ENCODE measurements at places on chromosomes 12 and 14. TPM values are rescaled to one million over a fixed set of nuclear protein-coding genes. Genes with fewer than 3 reads are reported as not detected.
A peak's percentile ranks its signal among the peaks of the same experiment; 100 is the strongest.

FOXN4 gene
- polyA plus RNA-seq, result not detected

- DNase-seq, result no peak
Observed at GRCh38 chr12:12592930-12593329, 18.7 kb upstream of the CREBL2 start.

DNA sequence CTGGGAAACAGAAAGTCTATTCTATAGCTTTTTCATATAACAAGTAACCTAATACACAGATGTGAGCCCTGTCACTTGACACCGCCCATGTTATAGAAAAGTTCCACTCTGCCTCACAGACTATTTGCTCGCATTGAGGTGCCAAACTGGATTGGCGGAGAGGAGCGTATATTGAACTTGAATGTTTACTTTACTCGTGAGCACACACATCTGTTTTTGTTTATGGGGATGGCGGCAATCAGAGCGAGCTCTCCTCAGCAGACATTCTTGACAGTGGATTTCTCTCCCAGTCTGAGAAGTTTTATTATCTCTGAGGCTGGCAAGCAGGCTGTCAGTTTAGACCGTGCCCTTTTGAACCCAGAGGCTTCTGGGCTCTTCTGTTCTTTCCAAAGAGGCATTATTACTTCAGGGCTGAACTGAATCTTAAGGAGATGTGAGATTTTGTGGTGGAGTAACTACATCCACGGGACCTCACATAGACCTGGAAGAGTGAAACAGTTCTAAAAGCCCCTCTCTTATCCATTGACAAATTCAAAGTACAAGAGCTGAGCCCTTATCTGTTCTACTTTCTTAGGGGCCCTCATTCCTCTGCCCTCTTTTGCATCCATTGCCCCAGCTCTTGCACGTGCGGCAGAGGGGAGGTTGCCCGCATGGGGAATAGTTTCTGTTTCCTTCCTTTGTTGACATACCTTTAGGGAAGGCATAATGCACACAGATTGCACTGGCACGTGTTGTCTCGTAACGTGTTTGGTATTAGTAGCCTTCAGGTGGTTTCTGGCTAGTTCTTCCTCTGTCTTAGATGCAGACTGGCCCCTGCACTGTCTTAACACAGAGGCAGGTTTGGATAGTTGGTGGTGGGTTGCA, 68.2 kb downstream of the DRAM1 start:
- peak; percentile 27 for DNase-seq

DNA sequence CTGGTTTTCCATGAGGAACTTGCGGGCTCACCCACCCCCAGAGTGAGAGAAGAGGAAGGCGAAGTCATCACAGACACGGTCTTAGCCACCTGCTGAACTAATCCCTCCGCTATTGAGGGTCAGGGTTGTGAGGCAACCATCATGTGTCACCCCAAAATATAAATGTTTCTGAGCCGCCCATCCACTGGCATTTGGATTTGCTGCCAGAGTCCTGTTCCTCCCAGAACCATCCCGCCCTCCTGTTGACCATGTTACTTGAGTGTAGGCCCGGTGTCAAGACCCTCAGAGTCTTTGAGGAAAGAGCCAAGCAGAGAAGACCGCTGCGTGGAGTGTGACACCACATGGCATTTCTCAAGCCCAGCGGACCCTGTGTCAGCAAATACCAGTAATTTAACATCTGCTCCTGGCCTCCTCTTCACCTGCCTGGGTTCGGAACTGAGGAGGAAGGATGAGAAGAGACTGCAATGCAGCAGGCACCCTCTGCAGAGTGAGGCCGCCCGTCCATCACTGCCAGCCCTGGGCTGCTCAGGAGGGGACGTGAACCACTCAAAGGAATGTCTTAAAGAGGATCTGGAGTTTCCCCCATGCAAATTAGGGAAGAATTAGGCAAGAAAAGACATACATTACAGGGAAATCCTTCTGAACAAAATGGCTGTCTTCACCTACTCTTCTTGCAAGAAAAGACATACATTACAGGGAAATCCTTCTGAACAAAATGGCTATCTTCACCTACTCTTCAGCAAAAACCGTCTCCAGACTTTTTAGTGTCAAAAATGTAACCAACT, 100.4 kb downstream of the FBXL14 start:
- DNase-seq, result no peak

GRCh38 chr12:6524648-6525047, 9.7 kb upstream of the GAPDH start:
- no peak for DNase-seq

TUBA1A gene
- 2,457 TPM for polyA plus RNA-seq

MANSC4 gene
- polyA plus RNA-seq, result not detected

DNA sequence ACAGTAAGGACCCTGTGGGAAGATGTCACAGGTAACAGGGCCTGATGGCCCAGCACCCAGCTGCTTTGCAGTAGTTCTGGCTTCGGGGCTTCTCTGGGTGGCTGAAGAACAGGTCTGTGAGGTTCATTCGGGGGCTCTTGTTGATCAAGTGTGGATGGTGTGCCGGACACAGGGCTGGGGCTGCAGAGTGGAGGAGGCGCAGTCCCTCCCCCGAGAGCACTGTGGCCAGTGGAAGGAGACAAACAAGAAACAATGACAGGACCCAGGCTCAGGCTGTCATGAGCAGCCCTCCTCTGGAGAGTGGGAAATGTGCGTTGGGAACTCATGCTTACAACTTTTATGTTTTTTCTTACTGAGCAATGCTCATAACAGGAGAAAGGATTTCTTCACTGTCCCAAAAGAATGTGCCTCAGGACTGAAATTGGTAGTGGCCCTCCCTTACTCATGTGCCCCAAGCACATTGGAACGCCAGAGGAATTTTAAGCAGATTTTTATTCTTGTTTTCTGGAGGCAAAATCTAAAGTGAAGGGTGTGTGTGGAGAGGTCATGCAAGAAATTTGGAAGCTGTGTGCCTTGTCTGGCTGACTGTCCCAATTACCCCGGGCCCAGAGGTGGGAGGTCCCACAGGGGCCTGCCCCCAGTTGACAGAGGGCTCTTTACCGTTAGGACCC, 233.8 kb downstream of the CACNA1C start:
- DNase-seq, result no peak

TIMM9 gene
- 26.8 TPM for polyA plus RNA-seq

GRCh38 chr14:72888636-72889201, 5.2 kb downstream of the DPF3 start:
- DNase-seq, result no peak

DNA sequence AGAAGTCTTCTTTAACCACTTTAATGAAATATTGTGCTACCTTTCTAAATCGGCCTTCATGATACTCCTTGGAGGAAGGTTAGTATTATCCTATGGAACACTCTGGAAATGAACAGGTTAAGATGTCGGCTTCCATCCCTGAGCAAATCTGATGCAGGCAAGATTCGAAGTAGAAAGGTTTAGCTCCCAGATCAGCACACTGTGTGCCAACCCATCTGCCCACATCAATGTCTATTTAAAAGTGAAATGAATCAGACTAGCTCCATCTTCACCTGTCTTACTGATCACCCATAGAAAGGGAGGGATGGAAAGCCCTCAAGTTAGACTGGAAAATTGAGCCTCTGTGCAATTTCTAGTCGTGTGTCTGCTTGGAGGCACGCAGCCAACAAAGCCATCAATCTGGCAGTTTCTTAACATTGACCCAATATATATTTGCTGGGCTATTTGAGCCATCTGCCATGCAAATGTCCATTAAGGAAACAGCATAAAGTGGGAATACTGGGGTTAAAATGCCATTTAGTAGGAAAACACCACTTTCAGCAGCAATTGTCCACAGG, 506.1 kb downstream of the RMST start:
- no peak for DNase-seq

GPD1 gene
- polyA plus RNA-seq, result 0.04 TPM

DACT1 gene
- polyA plus RNA-seq, result 6.2 TPM

DNA sequence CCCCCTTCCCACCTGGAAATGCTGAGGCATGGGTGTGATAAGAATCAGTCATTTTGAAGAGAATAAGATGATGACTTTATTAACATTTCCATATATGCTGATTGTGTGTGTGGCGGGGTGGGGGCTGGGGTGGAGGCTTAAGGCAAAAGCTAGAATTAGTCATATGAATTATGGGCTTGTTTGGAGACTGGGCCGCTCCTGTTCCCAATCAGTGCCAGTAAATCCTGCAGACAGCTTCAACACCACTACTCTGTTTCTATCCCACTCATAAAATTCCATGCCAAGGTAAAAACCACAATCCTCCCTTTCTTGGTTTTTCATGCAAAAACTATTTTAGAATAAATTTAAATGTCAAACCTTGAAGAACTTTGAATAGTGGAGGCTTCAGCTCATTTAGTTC, 29.9 kb upstream of the SLC38A2 start:
- DNase-seq, result no peak

DNA sequence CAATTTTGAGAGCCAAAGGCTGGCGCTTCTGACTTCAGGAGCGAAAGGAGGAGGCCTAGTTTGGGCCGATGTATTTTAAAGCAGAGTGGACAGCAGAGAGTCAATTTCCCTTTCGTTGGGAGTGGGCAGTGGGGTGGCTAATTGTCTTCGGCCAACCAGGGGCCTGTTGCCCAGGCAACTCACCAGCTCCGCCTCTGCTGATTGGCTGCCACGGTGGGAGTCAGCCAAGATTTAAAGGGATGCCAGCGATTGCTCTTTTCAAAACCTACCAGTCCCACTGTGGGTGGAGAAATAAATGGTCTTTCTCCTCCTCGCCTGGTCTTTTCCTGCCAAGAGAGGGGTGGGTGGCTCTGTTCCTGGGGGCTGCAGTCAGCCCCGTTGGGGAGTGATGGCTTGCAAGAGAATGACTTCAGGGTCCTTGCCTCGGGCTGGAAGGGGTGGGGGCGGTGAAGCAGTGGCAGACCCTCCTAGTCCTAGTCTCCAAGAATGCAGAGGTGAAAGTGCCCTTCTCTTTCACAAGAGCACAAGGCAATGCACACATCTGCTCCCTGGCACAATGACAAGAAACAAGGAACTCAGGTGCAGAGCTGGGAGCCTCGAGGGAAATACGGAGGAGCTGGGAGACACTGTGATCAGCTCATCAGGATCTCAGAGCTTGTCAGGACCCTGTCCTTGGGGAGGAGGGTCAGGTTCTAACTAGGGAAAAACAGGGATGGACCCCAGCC, 37.7 kb downstream of the RASAL1 start:
- no peak for DNase-seq

PAH gene
- not detected for polyA plus RNA-seq

GRCh38 chr12:122403115-122403770, 19.2 kb downstream of the CLIP1 start:
- no peak for DNase-seq

FITM1 gene
- 0.07 TPM for polyA plus RNA-seq

GRCh38 chr14:105023144-105023543, 2.3 kb upstream of the CDCA4 start:
- no peak for DNase-seq

TAS2R30 gene
- 0.07 TPM for polyA plus RNA-seq

GRCh38 chr12:124919521-124920352, 5.3 kb upstream of the UBC start:
- no peak for DNase-seq

DNA sequence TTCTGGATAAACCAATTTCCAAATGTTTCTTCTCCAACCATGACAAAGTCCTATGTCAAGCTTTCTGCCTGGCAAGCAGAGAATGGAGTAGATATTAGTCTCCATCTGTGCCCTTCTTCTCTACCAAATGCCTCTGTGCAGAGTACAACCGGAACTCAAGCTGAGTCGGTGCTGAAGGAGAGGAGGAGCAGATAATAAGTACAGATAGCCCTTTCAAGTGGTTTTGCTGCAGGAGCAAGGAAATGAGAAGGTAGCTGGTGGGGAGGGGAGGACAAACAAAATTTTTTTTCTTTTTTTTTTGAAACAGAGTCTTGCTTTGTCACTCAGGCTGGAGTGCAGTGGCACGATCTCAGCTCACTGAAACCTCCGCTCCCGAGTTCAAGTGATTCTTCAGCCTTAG, 14.2 kb upstream of the HELB start:
- no peak for DNase-seq

TSHR gene
- not detected for polyA plus RNA-seq

DNA sequence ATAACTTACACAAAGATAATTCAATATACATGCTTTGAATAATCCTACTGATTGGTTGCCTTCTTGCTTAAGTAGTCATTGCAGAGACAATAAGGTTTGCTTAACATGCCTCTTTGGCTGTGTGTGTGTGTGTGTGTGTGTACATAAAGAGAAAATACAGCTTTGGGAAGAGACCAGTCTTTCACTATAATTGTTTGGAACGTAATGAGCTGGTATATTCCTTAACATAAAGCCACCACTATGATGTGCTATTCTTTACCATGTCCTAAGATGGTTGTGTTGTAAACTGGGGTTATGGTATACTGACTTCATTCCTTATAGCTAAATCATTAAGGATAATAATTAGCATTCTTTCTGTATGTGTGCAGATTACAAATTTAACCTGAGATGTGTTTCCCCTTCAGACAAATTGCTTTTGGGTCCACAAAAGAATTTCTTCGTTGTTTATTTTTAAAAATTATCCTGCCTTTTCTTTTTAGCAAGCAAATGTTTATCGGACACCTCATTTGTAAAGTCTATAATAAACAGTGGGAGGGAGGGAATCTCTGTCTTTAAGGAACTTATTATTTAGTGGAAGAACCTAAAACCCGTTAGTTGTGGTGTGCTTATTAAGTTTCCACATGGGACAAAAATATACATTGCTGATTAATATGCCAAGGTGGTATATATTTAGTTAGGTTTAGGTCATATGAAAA, 74.4 kb downstream of the TMX1 start:
- no peak for DNase-seq

GRCh38 chr14:20485900-20486299, 16.7 kb downstream of the PNP start:
- no peak for DNase-seq

GRCh38 chr14:97033556-97034081, 236.4 kb downstream of the VRK1 start:
- no peak for DNase-seq

PPFIA2 gene
- polyA plus RNA-seq, result 0.20 TPM
